ENCODE measurements at places on chromosomes 3 and 15. TPM values are rescaled to one million over a fixed set of nuclear protein-coding genes. Genes with fewer than 3 reads are reported as not detected.
A peak's percentile ranks its signal among the peaks of the same experiment; 100 is the strongest.

MORC1 gene
- not detected for total RNA-seq

STRIT1 gene
- not detected for total RNA-seq

DNA sequence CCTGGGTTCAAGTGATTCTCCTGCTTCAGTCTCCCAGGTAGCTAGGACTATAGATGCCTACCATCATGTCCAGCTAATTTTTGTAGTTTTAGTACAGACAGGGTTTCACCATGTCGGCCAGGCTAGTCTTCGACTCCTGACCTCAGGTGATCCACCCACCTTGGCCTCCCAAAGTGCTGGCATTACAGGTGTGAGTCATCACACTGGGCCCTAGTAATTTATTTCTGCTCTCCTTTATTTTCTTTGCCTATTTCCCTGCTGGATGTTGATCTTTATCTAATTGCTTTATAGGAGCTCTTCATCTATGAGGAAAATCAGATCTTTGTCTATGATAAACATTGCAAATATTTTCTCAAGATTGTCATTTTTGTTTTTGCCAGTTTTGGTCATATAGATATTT, 31.7 kb downstream of the UQCC5 start:
- no peak for DNase-seq

DNA sequence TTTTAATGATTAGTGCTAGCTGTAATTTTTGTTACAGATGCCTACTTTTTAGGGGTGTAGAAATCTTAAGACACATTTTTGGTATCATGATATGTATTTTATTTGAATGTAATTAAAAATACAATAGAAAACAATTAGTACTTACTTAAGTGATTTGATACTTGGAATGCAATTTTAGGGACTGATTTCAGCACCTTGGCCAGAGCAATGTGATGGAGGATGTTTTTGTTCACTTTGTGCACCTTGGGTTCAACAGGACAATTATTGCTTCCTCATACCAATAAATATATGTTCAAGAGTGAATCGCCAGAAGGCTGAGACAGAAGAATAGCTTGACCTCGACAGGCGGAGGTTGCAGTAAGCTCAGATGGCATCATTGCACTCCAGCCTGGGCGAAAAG, 22.3 kb downstream of the GMNC start:
- no peak for DNase-seq

ADCY5 gene
- total RNA-seq, result 0.07 TPM

PHLDB2 gene
- 87.3 TPM for total RNA-seq

- peak; percentile 15 for DNase-seq
Observed at GRCh38 chr3:32391643-32392535, at the start of gene CMTM7. CMTM7 (plus strand) TSS chr3:32391853; CDS start chr3:32391907, 54 bp downstream.

DNA sequence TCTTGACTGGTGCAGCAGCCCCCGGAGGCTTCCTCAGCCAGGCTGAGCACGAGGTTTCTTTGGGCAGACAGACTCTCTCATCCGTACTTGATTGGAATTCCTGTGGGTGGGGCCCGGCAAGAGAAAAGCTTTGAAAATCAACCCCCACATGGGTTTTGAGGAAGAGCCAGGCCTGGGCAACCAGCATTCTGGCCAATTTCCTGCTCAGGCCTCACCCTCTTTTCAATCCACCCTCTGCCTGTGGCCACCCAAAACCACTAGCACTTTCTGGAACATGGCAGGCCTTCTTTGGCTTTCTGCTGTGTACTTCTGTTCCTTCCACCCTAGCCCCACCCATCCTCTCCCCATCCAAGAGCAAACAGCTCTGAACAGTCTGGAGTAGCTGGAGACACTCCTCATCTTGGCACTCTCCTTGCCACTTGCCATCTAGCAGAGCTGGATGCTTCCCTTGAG, 5.9 kb downstream of the MYO5C start:
- DNase-seq, result no peak

NAALADL2 gene
- 3.4 TPM for total RNA-seq

DNA sequence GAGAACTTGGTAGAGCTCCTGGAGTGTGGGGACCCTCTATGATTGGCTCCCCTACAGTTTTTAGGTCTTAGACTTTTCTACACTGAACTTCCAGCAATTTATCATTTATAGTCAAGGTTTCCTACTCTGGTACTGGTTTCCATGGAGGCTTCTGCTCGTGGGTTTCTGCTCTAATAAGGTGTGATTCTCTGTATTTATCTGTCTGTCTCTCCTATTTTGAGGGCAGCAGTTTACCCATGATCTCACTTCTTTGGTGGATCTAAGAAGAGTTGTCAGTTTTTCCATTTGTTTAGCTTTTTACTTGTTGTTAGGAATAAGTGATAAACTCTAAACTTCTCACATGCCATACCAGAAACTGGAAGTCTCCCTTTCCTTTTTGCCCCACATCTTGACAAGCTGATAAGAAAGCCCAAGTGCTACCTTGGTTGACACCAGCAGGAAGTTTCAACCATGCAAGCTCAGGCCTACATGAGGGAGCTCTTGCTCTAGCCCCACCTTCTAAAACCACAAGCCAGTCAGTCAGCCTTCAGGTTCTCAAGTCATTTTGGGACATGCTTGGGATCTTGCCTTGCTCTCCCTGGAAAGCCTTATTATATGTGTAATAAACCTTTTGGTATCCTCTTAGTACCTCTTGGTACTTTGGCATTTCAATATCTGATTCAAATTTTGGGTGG, 10.0 kb downstream of the TIMMDC1 start:
- DNase-seq, result no peak

FETUB gene
- total RNA-seq, result not detected

GRCh38 chr15:60384053-60384452, 13.7 kb downstream of the ANXA2 start:
- no peak for DNase-seq

DNA sequence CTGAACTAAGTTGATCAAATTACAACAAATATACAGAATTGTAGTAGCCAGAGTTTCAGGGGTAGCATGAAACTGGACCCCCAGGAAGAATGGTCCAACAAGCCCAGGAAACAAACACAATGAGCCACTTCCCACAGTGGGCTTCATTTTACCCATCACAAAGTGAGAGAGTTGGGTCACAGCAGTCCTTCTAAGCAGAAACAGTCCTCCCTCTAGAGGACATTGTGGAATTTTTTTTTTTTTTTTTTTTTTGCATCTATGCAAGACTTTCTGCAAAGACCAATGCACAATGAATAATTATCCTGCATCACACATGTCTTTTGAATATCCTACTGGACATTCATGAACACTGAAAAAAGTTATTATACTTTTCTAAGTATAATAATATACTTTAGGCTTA, 73.8 kb upstream of the ATP13A5 start:
- no peak for DNase-seq

DNA sequence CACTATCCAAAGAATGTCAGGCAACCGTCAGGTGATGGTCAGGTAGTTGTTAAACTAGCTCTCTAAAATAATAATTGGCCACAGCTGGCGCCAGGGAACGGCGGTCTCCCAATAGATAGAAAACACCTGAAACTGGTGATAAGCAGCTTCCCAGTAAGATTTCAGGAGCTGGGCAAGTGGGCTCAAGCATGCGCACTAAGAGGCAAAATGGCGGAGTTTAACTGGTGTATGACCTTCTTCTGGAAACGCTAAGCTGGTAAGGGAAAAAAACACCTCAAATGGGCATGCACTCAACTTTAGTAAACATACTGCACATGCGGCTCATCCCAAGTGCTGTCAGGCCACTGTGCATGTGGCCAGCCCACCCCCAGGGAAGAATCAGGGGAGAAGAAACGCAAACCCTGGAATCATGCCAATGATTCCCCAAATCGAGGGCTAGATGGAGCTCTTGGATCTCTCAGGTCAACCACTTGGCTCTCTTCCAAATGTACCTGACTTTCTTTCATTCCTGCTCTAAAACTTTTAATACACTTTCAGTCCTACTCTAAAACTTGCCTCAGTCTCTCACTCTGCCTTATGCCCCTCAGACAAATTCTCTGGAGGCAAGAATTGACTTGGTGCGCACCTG, 195.0 kb downstream of the ZNF621 start:
- DNase-seq, result no peak

NPAP1 gene
- not detected for total RNA-seq

- peak; percentile 87 for DNase-seq
Observed at GRCh38 chr15:45456212-45457106, 66.1 kb downstream of the SLC30A4 start.

GRCh38 chr3:70488131-70488530, 175.7 kb upstream of the MDFIC2 start:
- no peak for DNase-seq
